Thoracic aorta (tissue), 2 donors: ENCODE measurements at places on chromosomes 1 and 21. TPM values are rescaled to one million over a fixed set of nuclear protein-coding genes. Genes with fewer than 3 reads are reported as not detected.
A peak's percentile ranks its signal among the peaks of the same experiment; 100 is the strongest.

EXTL1 gene
- 1.6 TPM for total RNA-seq

- DNase-seq = no peak
Measured at GRCh38 chr1:3206696-3207095, 137.7 kb downstream of the PRDM16 start.

DNA sequence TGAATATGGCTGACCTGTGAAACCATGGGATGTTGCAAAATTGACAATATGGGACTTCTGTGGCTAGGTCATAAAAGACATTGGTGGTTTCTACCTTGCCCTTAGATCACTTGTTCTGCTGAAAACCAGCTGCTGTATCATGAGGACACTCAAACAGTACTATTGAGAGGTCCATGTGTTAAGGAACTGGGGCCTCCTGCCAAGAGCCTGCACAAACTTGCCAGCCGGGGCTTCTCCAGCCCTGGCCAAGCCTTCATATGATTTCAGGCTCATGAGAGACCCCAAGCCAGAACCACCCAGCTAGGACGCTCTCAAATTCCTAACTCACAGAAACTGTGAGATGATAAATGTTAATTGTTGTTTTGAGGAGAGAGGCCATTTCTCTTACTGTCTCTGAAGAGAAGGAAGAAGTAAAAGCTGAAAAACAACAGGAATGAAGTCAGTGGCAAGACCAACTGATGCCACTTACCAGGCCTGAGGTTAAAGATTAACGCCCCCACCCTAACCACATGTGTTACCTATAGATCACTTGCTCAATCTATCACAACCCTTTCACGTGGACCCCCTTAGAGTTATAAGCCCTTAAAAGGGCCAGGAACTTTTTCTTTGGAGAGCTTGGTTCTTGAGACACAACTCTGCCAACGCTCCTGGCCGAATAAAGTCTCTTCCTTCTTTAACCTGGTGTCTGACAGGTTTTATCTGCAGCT is 3.9 kb upstream of the PITHD1 start:
- DNase-seq = no peak

GRCh38 chr1:167136191-167136614 is 42.3 kb downstream of the STYXL2 start:
- peak; percentile 21 for DNase-seq

DNA sequence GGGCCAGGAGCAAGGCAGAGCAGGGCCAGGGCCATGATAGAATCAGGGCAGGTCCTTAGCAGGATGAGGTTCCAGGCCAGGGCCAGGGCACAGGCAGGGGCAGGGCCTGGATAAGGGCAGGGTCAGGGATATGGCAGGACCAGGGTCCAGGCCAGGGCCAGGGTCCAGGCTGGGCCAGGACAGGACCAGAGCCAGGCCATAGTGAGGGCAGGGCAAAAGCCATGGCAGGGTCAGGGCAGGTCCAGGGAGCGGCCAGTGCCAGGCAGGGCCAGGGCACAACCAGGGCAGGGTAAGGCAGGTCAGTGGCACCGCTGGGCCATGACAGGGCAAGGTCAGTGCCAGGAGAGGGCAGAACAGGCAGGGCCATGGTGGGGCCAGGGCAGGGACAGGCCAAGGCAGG is 152.2 kb downstream of the LIPI start:
- no peak for DNase-seq

DNA sequence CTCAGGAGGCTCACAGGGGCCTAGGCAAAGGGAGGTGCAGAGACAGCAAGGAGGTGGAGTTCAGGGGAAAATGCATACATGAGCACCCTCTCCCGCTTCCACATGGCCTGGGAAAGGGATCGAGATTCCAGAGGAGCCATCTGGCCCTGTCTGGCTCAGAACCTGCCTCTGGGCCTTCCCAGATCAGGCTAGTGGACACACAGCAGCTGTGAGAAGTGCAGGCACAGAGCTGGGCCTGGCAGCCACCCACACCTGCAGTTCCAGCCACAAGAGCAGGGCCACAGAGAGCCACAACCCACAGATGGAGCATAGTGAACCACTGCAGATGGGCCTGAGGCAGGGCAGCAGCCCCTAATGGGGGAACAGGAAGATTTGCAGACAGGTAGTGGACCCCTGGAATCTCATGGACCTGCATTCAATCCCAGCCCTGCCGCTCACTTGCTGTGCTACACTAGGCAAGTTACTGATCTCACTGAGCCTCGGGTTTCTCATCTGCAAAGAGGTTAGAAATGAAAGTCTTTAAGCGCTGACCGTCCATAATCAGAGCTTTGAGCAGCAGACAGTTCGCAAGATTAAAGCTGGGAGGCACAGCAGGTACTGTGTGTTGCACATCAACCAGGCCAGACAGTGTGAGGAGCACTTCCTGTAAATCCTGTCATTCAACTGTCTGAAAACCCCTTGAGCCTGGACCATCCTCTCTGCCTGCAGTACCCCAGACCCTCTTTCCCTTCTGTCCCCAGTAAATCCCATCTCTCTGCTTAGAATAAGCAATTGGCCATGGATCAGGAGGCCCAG is 58.0 kb downstream of the MATN1 start:
- DNase-seq = no peak

GRCh38 chr1:223176437-223176836 is 33.4 kb upstream of the TLR5 start:
- no peak for DNase-seq

DNA sequence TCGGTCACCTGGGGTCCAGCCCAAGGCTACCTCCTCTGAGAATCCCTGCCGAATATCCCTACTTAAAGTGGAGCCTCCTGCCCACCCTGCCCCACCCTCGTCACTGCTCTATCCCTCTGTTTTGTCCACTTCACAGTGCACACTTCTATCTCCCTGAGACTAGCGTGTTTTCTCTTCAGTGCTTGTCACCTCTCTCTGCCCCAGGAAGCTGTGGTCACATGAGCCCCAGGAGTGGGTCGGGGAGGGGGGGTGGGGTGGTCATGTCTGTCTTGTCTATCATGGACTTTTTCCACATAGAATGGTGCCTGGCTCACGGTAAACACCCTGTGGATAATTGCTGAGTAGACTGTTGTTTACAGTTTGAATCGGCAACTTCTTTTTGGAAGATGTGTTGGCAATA is 673.6 kb downstream of the PTPRU start:
- no peak for DNase-seq

DNA sequence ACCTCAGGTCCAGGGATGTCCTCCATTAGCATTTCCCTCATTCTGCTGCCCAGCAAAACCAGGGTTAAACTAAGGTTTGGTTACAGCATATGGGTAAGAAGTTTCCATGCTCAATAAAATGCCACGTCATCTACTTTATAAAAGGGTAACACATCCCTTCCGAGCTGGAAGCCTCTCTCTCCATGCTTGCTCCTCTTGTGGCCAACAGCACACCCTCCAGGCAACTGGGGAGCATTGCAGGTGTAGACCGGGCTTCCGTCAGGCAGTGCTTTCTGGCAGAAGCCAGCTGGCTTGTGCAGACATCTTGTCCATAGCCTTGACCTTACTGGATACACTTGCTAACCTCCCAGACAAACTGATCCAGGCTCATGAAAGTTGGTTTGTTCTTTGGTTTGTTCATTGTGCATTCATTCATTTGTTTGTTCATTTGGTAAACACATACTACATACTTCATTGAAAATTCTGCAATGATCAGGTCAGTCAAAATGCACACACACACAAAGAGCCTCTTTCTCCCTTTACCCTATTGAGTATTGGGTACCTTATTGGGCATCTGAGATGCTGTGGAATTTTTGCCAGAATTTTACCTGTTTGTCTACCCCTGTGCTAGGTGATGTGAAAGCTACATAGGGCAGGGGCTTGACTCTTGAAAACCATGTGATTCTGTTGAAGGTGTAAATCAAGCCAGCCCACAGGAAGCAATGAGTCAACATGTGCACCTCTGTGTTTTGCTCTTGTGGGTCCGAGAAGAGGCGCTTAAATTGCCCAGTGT is 422.8 kb downstream of the CAMTA1 start:
- DNase-seq = no peak

DNA sequence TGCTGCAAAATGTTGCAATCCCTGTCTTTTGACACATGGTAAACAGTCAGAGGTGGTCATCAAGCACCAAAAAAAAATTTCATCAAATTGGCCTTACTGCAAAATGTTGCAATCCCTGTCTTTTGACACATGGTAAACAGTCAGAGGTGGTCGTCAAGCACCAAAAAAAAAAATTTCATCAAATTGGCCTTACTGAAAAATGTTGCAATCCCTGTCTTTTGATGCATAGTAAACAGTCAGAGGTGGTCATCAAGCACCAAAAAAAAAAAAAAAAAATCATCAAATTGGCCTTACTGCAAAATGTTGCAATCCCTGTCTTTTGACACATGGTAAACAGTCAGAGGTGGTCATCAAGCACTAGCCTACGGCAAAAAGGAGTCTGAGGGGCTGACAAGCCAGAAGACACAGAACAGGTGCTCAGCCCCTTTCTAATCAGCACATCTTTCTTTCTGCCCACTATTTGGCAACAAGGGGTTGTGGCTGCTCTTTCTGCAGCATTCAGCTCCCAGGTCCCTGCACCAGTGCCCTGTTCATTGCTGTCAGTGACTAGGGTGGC is 223.8 kb downstream of the KCNH1 start:
- no peak for DNase-seq

DNA sequence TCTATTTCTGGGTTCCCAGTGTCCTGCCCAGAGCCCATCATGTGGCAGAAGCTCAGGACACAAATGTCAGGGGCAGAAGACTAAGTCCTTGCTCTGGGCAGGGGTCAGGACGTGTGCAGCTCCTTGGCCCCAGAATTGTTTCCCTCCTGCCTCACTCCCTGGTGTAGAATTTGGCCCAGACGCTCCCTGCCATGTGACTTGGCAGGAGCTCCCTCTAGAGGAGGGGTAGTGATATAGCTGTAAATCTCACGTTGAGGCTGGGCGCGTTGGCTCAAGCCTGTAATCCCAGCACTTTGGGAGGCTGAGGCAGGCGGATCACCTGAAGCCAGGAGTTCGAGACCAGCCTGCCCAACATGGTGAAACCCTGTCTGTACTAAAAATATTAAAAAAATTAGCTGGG is 91.2 kb downstream of the UBIAD1 start:
- DNase-seq = no peak

DNA sequence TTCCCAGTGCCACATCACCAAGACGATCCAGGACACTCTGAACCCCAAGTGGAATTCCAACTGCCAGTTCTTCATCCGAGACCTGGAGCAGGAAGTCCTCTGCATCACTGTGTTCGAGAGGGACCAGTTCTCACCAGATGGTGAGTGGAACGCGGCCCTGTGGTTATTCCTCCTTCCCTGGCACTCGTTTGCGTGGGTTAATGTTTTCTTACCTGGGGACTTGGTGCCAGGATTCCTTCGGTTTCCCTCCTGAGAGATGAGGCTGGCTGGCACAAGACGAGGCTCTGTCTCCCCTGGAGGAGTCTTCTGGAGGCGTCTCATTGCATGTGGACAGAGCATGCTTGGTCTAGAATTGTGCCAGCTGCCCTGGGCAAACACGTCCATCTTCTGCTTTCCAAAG is 29.3 kb downstream of the ATP5PO start:
- DNase-seq = no peak

DNA sequence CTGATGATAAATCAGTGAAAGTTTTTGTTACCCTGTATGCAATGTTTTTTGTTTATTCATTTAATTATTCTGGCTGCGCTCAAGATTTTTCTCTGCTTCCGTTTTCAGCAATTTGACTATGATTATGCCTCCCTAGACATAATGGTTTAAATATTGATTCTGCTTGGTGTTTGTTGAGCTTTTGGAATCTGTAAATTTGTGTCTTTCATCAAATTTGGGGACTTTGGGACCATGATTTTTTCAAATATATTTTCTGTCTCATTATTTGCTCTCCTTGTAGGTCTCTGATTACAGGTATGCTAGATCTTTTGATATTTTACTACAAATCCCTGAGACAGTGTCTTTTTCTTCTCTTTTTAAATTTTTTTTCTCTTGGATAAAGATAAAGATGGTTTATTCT is 92.1 kb downstream of the CACHD1 start:
- DNase-seq = no peak

- DNase-seq = no peak
Measured at GRCh38 chr1:53524428-53525375, 65.5 kb downstream of the DMRTB1 start.

DNA sequence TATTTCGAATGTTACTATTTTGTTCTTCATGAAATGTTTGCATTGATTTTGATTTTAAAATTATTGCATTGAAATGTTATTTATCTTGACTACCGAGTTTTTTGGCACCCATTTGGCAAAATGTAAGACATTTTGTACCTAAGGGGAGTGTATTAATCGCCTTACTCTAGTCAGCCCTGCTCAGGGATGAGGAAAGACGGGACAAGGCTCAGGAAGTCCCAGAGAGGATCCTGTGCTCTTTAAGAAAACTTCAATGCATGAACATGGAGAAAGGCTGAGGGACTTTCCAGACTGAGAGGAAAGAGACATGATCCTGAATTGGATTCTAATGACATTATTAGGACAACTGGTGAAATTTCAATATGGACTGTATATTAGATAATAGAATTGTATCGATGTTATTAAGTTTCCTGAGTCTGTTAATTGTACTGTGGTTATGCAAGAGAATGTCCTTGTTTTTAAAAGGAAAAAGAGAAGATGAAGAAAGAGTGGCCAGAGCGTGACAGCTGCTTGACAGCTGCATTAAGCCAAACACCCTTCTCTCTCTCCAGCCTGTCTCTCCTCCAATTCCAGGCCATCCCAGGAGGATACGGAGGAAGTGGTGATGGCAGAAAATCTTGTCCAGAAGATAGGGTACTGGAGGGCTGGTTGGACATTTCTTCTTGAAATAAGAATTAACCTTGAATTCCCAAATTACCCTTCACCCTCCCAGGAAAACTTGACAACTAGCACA is 66.0 kb downstream of the PLEKHA6 start:
- no peak for DNase-seq
